CD4-positive, alpha-beta memory T cell (primary cell): ENCODE measurements at places on chromosomes 11 and 22. TPM values are rescaled to one million over a fixed set of nuclear protein-coding genes. Genes with fewer than 3 reads are reported as not detected.

- DNase-seq: no peak
- H3K4me1 ChIP-seq: no peaks in the 10 kb centered on the region
- no peak overlapping the region for H3K27ac ChIP-seq
Measured at GRCh38 chr11:61918938-61919704, 1.8 kb upstream of the RAB3IL1 start.

- H3K27me3 ChIP-seq: no peaks in the 10 kb centered on the region
- DNase-seq: no peak
- no peaks in the 10 kb centered on the region for H3K36me3 ChIP-seq
- no peak overlapping the region for H3K4me3 ChIP-seq
- H3K4me1 ChIP-seq: no peaks in the 10 kb centered on the region
Measured at GRCh38 chr11:131186629-131187101, 183.8 kb upstream of the NTM start.

GRCh38 chr11:100727410-100727809 is 40.3 kb downstream of the ARHGAP42 start:
- no peaks in the 10 kb centered on the region for H3K36me3 ChIP-seq
- no peak overlapping the region for H3K27ac ChIP-seq
- no peak overlapping the region for H3K4me3 ChIP-seq
- no peaks in the 10 kb centered on the region for H3K4me1 ChIP-seq
- H3K27me3 ChIP-seq: no peaks in the 10 kb centered on the region
- DNase-seq: no peak

The OR51E2 gene
- total RNA-seq: not detected

GRCh38 chr22:48278620-48279460 is 1516.4 kb downstream of the TBC1D22A start:
- no peaks in the 10 kb centered on the region for H3K36me3 ChIP-seq
- H3K4me1 ChIP-seq: no peaks in the 10 kb centered on the region
- H3K27ac ChIP-seq: no peak overlapping the region
- H3K27me3 ChIP-seq: no peaks in the 10 kb centered on the region

DNA sequence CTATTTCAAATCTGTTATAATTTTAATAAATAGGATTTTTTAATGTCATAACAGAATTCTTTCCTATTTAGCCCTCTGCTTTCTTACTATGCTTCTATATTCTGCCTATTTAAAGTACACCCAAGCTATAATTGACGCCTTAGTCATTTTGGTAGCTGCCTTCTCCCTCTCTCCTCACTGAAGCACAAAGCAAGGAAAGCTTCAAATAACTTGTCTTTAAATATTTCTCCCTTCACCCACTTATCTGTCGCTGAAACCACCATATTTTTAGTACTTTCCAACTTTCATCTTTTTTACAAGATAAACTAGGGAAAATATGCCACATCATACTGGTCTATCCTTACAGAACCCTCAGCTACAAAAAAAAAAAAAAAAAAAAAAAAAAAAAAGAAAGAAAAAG is 127.9 kb downstream of the ENTHD1 start:
- no peak overlapping the region for H3K4me3 ChIP-seq
- no peaks in the 10 kb centered on the region for H3K27me3 ChIP-seq
- H3K4me1 ChIP-seq: no peaks in the 10 kb centered on the region
- no peaks in the 10 kb centered on the region for H3K36me3 ChIP-seq
- DNase-seq: no peak

The CAPN5 gene
- total RNA-seq: 1.9 TPM

The BAIAP2L2 gene
- 3.6 TPM for total RNA-seq

DNA sequence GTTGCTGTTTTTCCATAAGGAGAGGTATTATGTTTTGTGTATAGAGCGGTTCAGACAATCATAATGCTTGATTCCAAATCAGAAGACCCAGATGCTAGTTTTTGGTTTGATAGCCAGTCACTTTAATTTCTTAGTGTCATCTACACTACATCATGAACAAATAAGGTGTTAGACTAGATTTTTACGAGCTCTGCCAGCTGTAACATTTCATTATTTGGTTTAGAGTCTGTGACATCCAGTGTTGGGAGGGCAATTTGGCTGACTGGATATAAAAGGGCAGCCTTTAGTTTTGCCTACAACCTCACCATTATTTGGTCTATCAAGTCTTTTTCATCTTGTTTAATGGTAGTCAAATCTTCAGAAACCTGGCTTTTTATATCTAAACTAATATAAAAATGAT is 30.2 kb upstream of the FBXO3 start:
- H3K27ac ChIP-seq: no peak overlapping the region
- no peak for DNase-seq
- no peak overlapping the region for H3K4me3 ChIP-seq
- peaks cover 17% of the 10 kb centered on the region for H3K27me3 ChIP-seq
- peaks cover 5% of the 10 kb centered on the region for H3K4me1 ChIP-seq
- no peaks in the 10 kb centered on the region for H3K36me3 ChIP-seq

The MFNG gene
- total RNA-seq: 213 TPM

DNA sequence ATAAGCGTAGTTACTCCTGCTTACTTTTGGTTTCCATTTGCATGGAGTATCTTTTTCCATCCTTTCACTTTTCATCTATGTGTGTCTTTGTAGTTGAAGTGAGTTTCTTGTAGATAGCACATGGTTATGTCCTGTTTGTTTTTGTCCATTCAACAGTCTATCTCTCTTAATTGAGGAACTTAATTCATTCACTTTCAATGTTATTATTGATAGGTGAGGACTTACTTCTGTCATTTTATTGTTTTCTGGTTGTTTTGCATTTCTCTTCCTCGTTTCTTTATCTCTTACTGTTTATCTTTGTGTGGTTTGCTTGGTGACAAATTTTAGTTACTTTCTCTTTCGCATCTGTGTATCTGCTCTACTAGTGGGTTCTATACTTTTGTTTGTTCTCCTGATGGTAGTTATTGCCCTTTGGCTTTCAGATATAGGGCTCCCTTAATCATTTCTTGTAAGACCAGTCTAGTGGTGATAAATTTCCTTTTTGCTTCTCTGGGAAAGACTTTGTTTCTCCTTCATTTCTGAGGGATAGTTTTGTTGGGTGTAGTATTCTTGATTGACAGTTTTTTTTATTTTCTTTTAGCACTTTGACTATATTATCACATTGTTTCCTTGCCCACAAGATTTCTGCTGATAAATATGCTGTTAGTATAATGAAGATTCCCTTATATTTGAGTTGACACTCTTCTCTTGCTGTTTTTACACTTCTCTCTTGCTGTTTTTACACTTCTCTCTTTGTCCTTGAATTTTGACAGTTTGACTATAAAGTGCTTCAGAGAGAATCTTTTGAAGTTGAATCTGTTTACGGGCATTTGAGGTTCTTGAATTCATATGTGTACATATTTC is 9.0 kb upstream of the RAG1 start:
- peak overlapping the region; percentile 23 for H3K4me3 ChIP-seq
- H3K27ac ChIP-seq: peak overlapping the region; percentile 7
- H3K36me3 ChIP-seq: no peaks in the 10 kb centered on the region
- DNase-seq: no peak

- no peak overlapping the region for H3K27ac ChIP-seq
- H3K36me3 ChIP-seq: no peaks in the 10 kb centered on the region
- H3K4me3 ChIP-seq: no peak overlapping the region
- H3K27me3 ChIP-seq: no peaks in the 10 kb centered on the region
Measured at GRCh38 chr11:111526501-111526900, 11.9 kb downstream of the HOATZ start.

The LRRC55 gene
- not detected for total RNA-seq
